BE2C (cell line): ENCODE measurements at places on chromosomes 2 and 18.

DNA sequence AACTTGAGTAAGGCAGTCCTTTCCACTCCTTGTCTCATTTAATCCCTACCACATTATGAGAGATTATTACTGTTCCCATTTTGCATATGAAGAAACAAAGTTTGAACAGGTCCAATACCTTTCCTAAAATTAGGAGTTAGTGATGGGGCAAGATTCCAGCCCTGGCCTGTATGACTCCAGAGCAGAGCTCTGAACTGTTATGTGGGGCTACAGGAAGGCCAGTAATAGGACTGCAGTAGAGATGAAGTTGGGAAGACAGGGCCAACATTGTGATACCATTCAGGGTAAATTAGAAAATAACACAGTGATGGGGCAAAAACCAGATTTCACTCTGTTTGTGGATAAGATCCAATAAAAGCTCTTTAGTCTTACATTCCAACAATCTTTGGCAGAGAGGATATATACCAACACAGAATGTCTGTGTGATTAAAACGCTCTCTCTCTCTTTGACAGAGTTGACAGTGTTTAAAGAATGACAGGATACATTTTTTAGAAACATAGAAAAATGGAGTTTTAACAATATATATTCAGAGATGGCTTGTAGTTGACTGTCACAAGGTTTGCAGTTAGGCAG is 22.7 kb downstream of the KATNAL2 start:
- DNase-seq: no peak

GRCh38 chr2:165357758-165358157 is 111.7 kb upstream of the CSRNP3 start:
- no peak for DNase-seq

GRCh38 chr2:43070676-43071502 is 155.5 kb downstream of the ZFP36L2 start:
- DNase-seq: no peak

GRCh38 chr18:74950479-74950878 is 258.5 kb downstream of the PTGR3 start:
- DNase-seq: no peak

- DNase-seq: no peak
These were observed 897 bp downstream of the GPR45 start for GRCh38 chr2:105242286-105242993.

DNA sequence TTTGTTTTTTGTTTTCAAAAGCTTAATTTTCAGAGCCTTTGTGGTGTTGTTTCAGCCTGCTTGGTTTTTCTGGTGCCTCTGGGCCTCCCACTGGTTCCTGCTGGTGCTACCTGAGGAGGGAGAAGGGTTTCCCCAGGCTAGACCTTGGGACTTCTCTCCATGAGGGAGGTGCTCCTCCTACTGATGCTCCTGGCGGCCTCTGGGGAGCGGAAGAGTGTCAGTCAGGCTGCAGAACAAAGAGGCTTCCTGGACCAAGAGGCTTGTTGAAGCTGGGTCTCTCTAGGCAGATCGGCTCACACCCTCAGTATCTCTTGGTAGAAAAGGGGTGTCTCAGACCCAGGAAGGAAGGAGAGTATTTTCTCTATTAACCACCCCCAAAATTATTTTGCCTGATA is 32.2 kb downstream of the RFX8 start:
- no peak for DNase-seq

DNA sequence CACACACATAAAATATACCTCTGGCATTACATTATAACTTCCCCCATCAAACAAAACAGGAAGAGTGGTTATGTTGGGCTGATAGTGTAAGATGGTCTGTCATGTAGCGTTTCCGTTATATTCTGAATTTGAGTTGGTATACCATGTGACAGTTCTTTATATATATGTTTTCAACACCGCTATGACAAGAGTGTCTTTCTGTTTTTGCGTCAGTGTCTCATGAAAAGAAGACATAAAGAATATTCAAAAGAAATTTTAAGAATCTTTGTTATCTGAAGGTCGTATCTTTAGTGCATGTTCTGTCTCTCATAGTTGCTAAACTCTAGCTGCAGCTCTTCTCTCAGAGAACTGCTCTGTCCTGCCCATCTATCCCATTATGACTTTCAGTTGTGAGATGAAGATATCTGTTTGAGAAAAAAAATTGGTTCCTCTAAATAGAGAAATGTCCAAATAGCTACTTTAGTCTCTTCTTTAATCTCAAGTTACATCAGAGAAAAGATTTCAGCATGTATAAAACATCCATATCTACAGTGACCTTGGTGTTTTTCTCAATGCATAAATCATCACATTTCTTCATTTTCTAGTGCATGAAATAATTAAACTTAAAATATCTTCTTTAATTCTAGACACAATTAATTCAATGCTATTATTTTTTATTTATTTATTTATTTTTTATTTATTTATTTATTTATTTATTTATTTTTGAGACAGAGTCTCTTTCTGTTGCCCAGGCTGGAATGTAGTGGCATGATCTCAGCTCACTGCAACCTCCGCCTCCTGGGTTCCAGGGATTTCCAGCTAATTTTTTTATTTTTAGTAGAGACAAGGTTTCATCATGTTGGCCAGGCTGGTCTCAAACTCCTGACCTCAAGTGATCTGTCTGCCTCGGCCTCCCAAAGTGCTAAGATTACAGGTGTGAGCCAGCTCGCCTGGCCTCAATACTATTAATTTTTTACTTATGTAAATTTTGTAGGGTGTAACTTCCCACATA is 24.3 kb upstream of the PSME4 start:
- DNase-seq: no peak

GRCh38 chr2:715038-715437 is 37.8 kb upstream of the TMEM18 start:
- no peak for DNase-seq

DNA sequence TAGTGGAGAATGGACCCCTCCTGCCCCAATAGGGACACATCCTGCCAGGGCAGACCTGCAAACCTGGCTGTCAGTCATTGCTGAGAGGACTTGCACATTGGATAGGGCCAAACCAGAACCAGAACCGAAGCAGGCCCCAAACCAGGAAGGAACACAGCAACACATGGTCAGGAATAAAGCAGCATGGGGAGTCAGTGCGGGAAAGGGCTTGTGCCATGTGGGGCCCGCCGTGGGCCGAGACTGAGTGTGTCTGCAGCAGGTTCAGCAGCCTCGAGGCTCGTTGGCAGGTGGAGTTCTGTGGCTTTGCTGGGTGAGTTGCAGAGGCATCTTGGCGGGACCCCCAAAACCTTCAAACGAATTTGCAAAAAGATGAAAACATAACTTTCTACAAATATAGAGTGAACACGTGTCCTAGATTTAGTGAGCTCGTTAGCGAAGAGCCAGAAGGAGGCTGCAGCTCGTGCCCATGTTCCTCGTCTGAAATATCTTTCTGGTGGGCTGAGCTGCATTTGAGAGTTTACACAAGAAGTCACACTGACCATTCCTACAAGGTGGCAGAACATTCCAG is 44.9 kb upstream of the LDLRAD4 start:
- no peak for DNase-seq

GRCh38 chr2:64873472-64873924 is 115.7 kb upstream of the SLC1A4 start:
- peak; percentile 69 for DNase-seq

DNA sequence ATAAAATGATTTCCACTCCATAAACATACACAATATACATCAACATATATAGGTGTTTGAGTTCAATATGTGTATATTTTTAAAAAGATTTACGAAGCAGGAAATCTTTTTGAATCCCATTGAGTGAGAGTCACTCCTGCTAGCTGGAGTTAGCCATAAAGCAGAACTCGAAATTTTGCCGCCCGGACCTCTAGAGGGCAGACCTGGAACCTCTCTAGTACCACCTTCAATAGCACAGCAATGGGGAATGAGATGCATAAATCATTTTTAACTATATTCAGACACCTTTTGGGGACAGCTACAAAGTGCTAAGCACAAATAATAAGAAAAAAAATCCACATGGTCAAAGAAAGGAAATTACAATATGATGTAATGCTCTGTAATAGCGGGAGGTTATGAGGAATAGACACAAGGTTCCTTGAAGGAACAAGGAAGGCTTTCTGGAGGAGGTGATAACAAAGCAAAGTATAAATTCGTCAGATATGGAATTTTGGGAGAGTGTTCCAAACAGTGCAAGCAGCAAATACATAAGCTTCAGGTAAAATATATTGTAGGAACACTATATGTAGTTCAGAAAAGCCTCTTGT is 533.4 kb downstream of the ERBB4 start:
- peak; percentile 68 for DNase-seq

DNA sequence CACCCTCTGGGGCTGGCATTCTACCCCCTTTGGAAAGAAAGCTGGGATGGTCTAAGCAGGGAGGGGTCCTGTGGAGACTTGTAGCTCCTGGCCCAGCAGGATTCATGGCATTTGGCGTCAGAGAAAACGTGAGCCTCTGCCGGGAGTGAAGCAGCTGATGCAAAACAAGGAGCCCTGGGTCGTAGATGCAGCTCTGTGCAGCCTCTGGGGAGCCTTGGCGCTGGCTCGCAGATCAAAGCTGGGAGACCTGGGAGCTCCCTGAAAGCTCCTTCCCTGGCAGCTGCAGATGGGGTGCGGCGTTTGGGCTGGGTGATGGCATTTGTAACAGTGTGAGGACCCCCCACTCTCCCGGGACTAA is 148.3 kb downstream of the KLHL29 start:
- peak; percentile 47 for DNase-seq

DNA sequence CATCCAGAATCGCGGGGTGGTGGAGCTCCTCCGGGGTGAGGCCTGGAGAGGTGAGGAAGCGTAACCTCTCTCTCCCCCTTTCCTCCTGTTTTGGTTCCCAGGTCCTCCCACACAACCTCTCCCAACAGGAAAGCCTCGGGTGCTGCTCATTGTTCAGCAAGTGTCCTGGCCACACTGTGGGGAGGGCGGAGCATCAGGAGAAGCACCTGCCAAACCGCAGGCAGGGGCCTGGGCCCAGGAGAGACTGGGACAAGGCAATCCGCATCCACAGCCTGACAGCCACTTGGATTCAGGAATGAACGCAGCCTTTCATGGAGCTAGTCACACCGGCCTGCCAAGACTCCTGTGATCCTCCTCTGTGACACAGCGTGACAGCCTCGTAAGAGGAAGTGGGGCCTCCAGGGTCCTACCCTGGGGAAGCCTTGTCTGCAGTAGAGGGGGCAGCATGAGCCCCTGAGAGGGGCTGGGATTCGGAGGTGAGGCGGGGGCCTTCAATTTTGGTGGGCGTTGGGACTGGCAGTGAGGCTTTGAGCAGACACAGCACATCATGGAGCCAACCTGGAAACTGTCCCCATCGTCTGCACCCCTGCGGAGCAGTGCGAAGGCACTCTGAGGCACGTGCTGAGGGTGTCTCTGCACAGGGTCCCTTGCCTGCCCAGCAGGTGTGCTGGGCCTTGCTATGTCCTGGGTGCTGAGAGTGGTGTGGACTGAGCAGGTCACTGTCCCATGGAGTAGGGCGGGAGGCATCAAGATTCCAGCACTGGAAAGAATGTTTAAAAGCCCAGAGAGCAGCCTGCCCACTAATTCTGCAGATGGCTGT is 62.2 kb downstream of the EDAR start:
- DNase-seq: no peak

DNA sequence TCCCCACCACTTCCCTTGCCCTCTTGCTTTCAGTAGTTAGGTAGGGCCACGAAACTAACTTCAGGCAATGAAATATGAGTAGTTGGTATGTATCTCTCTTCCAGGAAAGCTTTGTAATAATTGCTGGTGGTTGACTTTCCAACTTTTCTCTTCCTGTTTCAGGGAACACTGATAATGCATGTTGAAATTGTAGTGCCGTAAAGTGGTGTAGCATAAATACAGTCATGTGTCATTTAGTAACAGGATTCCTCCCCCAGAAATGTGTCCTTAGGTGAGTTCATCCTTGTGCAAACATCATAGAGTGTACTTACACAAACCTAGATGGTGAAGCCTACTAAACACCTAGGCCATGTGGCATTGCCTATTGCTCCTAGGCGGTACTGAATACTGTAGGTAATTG is 429.2 kb downstream of the PID1 start:
- no peak for DNase-seq
